ENCODE measurements at places on chromosomes 7 and 10.

GRCh38 chr10:14325325-14325955 is 5.3 kb downstream of the FRMD4A start:
- DNase-seq: peak; percentile 16

GRCh38 chr10:49140304-49141177 is 6.7 kb upstream of the FAM170B start:
- no peak for DNase-seq

GRCh38 chr10:126955934-126956711 is 50.9 kb downstream of the DOCK1 start:
- DNase-seq: no peak

- no peak for DNase-seq
Measured at GRCh38 chr10:3330663-3331062, 158.1 kb upstream of the PITRM1 start.

- no peak for DNase-seq
Measured at GRCh38 chr7:98619450-98620321, 2.6 kb downstream of the NPTX2 start.

DNA sequence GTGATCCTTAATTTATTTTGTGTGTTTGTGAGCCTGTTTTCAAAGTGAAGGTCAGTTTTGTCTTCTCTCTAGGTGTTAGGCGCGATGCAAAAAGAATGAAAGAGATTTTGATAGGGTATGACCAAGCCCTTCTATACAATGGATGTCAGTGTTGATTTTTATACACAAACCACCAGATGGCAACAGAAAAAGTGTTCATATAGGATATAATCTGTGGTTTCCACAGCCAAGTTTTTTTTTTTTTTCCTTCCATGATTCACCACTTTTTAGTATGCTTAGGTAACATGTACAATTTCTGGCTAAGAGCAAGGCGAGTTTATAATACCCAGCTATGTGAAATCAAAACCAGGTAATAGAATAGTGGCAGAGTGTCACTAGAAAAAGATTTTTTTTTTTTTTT is 8.1 kb downstream of the SDK1 start:
- no peak for DNase-seq

DNA sequence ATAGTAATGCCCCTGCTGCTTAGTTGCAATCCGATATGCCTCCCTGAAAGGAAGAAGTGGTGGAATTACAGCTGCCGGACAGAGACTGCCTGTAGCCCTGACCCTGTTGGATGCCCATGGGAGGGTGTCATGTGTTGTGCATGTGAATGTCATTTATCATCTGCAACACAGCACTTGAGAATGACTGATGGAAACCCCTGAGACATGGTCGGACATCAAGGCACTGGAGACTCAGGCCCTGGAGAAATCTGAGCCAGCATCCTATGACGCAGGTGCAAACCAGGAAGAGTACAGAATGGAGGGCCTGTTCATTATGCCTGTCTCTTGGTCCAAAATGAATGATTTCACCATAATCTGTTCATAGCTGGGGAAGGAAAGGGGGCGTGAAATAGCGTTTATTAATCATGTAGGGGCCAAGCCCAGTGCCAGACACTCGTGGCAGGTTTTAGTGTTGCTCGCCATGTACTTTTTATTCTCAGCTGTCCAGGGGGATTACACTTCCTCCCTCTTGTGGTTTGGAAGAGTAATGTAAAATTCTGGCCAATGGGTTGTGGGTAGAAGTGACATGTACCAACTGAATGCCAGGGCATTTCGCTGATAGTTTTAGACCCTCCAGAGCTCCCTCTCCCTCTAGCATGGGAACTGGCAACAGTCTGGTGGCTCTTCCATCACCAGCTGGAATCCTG is 23.0 kb upstream of the LEP start:
- no peak for DNase-seq

- DNase-seq: no peak
Measured at GRCh38 chr10:93821051-93821772, 63.5 kb downstream of the LGI1 start.

GRCh38 chr10:24128066-24128730 is 80.7 kb upstream of the KIAA1217 start:
- no peak for DNase-seq

- no peak for DNase-seq
Measured at GRCh38 chr10:132939957-132940790, 2.2 kb downstream of the CFAP46 start.

- DNase-seq: no peak
Measured at GRCh38 chr10:59025981-59026765, 150.3 kb upstream of the PHYHIPL start.

DNA sequence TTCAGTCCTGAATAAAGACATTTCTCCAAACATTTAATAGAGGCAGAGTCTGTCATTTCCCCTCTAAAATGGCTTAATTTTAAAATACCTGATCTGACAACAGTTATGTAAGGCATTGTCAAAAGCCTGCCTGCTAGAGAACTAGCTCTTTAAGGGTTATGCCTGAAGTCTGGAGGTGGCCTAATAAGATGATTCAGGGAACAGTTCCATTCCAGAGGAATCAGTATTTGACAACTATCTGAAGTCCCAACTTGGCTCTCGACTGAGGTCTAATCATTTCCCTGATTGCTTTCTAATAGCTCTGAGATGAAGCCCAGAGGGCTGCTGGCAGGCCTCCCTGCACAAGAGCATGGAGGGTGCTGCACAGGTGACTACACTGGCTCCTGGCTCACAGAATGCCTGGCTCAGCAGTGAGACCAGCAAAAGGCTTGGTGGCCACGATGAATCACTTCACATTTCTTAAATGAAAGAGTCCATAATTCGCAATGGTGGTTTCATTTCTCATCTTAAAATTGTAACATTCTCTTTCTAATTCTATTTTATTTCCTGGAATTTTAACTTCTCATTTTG is 509.6 kb upstream of the POM121L12 start:
- DNase-seq: no peak

- no peak for DNase-seq
Measured at GRCh38 chr10:78597796-78598555, 470.8 kb upstream of the ZMIZ1 start.

GRCh38 chr10:48206482-48207250 is 67.8 kb downstream of the FRMPD2 start:
- DNase-seq: no peak

DNA sequence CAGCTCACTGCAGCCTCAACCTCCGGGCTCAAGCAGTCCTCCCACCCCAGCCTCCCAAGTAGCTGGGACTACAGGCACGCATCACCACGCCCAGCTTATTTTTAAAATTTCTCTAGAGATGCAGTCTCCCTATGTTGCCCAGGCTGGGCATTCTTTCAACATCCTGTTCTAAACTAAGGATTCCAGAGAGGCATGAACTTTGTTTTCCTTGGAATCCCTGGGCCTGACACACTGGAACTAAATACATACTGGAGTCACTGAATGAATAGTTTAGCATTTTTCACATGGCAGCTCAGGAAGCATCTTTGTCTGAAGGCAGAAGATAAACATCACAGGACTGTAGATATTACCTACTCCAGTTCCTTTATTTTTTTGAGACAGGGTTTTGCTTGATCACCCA is 108.7 kb downstream of the ITIH5 start:
- no peak for DNase-seq

DNA sequence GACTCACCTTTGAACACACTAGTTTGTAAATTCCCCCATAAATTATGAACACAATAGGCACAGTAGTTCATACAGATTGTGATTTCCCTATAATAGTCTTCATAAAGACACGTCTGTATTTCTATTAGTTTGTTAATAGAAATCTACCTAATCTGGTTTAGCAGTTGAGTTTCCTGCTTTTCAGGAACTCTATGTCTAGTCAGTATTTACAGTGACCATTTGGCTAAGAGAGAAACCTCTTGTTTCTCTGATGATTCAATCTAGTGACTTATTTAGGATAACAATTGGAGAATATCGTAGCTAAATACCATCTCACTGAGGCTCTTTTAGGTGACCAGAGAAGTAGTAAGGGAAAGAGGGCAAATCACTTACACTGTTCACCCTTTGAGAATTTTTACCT is 5.9 kb upstream of the HERPUD2 start:
- DNase-seq: no peak

GRCh38 chr10:27714349-27714748 is 31.3 kb downstream of the MKX start:
- no peak for DNase-seq

- DNase-seq: no peak
Measured at GRCh38 chr10:80081026-80081425, 2.6 kb downstream of the TMEM254 start.

DNA sequence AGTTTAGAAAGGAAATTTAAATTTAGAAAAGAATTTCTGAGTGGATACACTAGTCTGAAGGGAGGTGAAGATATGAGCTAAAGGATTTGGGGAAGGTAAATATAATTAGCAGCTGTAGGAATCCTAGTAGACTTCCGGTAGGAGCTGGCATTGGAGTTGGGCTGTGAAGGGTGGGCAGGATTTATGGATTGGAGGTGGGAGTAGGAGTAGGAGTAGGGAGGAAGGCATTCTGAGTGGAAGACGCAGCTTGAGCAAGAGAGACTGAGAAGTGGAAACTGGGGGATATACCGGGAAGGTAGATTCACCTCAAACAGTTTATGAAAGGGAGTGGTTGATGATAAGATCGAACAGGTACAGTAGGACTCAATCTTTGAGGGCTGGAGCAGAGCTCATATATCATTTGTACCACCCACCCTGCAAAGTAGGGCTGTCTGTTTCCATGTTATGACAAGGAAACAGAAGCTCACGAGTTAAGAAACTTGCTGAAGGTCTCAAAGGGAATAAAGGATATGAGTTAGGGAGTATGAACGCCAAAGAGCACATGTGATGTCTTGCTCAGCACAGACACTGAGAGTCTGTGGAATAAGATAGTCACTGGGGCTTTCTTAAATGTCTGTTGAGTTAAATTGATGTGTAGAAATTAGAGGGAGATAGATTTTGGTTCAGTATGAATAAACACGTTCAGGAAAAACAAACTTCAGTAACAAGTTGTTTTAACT is 81.6 kb downstream of the RPS24 start:
- DNase-seq: no peak

DNA sequence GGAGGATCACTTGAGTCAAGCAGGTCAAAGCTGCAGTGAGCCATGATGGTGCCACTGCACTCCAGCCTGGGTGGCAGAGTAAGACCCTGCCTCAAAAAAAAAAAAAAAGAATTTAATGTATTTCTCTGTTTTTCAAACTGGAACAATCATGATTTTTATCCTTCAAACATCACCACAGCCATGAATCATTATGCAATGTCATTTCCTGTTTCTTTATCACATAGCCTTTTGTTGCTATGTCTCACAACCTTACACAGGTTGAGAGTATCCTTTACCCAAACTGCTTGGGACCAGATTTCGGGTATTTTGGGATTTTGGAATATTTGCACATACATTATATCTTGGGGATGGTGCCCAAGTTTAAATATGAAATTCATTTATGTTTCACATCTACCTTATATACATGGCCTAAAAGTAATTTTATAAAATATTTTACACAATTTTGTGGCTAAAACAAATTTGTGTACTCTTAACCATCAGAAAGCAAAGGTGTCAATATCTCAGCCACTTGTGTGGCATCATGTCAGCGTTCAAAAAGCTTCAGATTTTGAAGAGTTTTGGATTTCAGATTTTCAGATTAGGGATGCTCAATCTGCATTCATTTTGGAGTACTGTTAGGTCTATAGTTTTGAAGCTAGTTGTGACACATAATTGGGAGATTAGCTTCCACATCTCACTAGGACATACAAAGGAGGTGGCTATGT is 8.2 kb downstream of the NT5C3A start:
- no peak for DNase-seq

DNA sequence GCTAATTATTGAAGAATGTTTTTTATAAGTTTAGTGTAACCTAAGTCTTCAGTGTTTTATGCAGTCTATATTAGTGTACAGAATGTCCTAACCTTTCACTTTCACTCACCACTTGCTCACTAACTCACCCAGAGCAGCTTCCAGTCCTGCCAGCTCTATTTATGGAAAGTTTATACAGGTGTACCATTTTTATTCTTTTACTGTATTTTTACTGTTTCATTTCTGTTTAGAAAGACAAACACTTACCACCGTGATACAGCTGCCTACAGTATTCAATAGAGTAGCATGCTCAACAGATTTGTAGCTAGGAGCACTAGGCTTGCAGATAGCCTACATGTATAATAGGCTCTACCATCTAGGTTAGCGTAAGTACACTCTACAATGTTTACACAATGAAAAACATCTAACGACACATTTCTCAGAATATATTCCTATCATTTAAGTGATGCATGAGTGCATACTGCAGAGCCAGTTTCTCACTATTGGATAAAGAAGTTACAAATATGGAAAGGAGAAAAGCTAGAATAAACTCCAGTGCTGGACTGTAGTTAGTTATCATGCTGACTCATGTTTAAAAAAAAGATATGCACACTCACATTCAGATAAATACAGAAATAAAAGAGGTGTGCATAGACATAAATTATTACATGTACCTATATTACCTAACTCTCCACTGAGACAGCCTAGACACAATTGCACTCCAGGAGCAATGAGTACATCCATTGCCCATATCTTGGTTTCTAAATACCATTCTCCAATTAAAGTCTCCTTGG is 30.4 kb downstream of the STEAP1B start:
- DNase-seq: no peak

DNA sequence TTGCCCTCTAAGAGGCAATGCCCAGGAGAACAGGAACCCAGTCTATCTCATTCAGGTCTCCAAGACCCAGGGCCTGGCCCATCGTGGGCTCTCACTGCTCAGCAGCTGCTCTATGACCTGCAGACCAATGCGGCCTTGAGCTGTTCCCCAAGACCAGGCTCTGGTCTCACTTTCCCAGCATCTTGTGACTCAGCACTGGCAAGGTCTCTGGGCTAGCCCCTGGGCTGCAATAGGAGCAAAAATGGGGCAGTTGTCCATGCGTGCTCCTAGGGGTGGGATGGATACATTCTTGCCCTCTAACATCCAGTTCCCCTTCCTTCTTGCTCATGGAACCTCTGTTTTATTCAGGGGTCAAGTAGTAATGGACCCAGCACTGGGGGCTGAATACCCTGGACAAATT is 13.5 kb downstream of the GCK start:
- DNase-seq: no peak

GRCh38 chr10:75355706-75356105 is 45.9 kb downstream of the ZNF503 start:
- DNase-seq: no peak

DNA sequence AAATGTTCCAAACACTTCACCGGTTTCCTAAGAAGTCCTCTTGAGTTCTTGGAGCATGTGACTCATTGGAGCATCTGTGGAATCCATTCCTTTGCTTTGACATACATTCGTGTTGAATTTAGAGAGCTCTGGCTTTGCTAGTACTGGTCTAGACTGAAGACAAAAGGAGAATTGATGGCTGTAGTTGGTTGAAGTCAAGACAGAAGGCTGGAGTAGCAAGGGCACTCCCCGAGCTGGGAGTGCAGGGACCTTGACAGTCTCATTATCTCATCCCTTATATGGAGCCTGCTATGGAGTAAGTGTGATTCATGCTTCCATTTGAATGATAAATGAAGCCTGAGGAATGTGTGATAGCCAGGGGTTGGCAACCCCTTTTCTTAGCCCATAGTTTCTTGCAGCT is 1249.1 kb downstream of the TYW1 start:
- DNase-seq: no peak

Measured in stimulated activated CD8-positive, alpha-beta memory T cell treated with anti-CD3 and anti-CD28 coated beads, Interleukin-4, amount 100 ng/mL, for 1 hour (primary cell).